CMK (cell line): ENCODE measurements at places on chromosomes 16 and 17.

- no peak for DNase-seq
Observed at GRCh38 chr17:48995304-48995973, 1.7 kb upstream of the IGF2BP1 start.

- DNase-seq, result no peak
Observed at GRCh38 chr17:42507671-42508070, 28.4 kb upstream of the NAGLU start.

GRCh38 chr17:44385287-44386181 is 3.9 kb downstream of the ITGA2B start:
- DNase-seq, result peak; percentile 87

DNA sequence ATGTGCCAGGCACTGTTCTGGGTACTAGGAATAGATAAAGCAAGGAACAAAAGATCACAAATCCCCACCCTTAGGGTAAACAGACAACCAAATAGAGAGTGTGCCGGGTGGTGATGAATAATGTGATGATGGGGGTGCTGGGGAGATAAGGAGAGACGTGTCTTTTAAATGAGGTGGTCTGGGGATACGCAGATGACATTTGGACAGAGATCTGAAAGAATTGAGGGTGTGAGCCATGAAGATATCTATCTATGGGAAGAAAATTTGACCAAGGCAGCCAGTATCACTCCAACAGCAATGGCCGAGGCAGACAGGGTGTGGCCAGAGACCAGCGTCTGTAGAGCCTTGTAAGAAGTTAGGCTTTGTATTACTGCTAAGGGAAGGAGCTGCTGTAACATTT is 165.3 kb downstream of the MRTFB start:
- DNase-seq, result no peak

GRCh38 chr17:37659925-37660324 is 16.7 kb upstream of the DDX52 start:
- no peak for DNase-seq

DNA sequence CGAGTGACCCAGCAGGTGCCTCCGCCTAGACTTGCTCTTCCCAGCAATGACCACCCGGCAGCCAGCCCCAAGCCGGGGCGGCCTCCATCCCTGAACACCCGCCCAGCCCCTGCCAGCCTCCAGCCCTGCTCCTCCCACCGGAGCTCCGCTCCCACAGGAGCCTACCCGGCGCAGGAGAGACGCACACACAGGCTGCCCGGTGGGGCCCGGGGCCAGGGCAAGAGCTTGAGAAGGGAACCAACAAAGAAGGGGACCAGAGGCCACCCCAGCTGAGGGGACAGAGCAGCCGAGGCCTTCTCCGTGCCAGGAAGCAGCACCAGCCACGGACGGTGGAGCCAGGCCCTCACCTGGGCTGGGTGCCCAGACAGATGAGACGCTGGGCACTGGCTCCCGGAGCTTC is 13.8 kb downstream of the PKD1 start:
- DNase-seq, result no peak

DNA sequence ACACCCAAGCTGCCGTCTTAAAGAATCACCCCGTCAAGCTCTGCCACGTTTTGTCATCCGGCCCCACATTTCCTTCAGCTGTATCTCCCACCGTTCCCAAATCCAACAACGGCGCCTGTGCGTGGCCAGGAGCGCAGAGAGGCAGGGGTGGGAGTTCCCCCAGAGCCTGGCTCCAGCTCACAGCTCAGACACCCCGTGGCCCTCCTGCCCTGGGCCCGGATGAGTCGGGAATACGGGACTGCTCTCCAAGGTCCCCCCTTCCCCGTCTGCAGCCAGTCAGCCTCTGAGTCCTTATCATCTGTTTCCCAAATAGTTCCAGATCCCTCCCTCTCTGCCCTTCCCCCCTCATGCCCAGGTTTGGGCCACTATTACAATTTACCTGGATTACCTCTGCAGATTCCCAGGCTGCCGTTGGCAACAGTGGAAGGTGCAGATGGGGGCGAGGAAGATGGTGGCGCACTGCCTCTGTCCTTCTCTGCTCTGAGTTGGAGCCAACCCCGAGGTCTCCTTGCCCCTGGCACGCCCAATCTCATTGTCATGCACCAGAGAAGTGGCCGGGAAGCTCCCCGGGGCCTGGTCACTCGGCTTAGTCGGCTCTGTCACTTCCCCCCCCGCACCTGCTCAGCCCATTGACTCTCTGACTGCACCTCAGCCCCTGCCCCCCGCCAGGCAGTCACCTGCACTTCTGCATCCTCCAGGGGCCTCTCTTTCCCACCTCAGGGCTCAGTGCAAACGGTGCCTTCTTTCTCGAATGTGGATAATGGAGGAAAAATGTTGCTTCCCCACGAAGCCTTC is 18.3 kb upstream of the RPTOR start:
- DNase-seq, result no peak

DNA sequence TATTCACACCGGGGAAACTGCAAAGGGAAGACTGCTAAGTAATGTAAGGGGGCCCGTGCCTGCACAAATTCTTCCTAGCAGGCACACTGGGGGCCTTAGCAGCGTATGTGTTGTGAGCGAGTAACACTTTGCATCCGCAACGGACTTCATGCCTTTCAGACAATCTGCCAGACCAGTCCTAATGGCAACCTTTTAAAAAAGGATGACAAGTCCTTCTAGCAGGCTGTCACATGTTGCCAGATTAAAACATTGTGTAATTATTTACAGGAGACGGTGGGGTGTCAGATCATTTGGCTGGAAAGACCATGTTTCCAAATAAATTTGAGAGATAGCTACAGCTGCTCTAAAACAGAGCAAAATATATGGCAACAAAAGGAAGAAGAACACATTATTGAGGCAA is 46.1 kb downstream of the CPPED1 start:
- no peak for DNase-seq

- no peak for DNase-seq
Observed at GRCh38 chr17:17928398-17929287, 43.6 kb downstream of the TOM1L2 start.

- DNase-seq, result no peak
Observed at GRCh38 chr17:4256952-4257351, 6.8 kb downstream of the ANKFY1 start.

- DNase-seq, result no peak
Observed at GRCh38 chr17:52678211-52678610, 519.7 kb upstream of the CA10 start.

DNA sequence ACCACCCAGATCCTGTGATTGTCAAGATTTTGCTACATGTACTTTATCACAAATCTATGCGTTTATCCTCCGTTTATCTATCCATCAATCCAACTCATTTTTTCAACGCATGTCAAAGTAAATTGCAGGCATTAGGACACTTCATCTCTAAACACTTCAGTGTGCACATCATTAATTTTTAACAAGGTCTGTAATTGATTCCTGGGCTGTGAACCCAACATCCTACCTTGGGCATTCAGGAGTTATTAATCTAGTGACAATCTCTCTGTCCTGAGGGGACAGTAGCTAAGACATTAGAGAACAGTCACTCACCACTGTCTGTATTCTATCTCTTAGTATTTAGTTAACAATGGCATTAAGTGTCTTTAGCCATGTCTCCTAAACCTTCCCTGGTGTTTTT is 264.7 kb downstream of the SOX9 start:
- no peak for DNase-seq

DNA sequence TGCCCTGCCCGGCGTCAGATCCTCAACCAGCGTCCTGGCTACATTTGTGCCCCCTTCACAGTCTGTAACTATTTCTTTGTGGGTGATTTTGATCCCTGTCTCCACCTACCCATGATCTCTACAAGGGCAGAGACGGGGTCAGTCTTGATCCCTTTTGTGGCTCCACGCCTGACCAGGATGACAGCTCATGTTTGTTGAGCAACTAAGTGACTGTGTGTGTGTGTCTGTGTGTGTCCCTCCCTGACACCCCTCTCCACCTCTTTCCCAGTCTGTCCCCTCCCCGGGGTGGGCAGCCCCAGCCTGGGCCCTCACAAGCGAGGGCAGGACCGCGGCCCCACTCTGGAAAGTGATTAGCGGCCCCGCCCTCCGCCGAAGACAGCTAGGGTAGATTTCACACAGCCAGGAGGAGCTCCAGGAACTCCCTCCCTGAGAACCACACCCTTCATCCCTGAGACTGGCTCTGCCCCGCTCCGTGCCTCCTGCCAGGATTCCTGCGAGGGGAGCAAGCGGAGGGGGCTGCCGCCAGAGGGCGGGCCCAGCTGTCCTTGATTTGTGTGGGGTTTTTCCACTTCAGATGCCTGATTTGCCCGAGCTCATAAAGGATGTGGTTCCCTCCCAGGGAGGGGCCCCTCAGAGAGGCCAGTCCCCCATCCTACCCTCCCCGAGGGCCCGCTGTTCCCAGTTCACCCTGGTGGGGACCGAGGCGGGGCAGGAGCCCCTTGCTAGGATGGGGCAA is 5.3 kb upstream of the HS3ST6 start:
- DNase-seq, result no peak

GRCh38 chr16:54923055-54923473 is 7.6 kb upstream of the IRX5 start:
- DNase-seq, result no peak

- DNase-seq, result no peak
Observed at GRCh38 chr17:29911641-29912177, 18.3 kb downstream of the SSH2 start.

DNA sequence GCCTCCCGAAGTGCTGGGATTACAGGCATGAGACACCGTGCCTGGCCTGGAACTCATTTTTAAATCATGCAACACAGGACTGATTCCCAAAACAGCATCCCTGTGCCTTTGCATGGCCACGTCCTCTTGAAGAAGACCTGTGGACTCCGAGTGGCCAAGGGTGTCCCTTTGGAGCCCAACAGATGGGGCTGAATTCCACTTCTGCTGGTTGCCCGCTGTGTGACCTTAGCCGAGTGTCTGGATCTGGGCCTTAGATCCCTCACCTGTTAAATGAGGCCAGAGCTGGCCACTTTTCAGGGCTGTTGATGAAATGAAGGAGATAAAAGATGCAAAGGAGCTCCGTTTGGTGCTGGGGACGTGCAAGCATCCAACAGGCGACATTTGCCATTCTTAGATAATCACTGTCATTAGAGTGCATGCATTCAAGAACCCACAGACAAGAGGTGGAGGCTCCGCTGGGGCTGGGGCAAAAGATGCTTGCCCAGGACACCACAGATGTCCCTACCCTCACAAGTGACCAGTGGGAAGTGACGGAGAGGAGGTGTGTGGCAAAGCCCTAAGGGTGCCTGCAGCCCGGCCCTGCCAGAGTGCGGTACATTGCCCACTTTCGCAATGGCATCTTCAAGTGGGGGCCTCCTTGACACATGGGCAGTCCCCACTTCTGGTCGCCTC is 354.1 kb upstream of the TNRC6C start:
- no peak for DNase-seq

GRCh38 chr16:67233596-67233995 is 6.7 kb downstream of the TMEM208 start:
- DNase-seq, result no peak

DNA sequence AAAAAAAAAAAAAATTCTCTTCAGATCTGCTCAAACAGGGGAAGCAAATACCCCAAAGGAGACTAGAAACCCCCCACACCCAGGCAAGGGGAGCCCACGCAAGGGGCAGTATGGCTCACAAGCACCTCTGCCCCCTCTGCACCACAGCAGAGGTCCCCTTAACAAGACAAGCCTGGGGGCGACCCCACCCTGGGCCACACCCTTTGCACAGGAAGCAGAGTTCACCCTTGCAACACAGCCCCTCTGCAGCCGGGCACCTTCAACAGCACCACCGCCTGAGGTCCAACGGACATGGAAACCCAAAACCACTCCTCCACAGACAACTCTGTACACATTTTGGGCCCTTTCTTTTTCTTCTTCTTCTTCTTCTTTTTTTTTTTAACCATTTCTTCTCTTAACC is 12.8 kb downstream of the AXIN1 start:
- DNase-seq, result no peak

- DNase-seq, result no peak
Observed at GRCh38 chr16:57873218-57873617, 70.9 kb upstream of the KIFC3 start.

- DNase-seq, result no peak
Observed at GRCh38 chr17:40547079-40547784, 18.0 kb downstream of the CCR7 start.

- DNase-seq, result no peak
Observed at GRCh38 chr17:6608321-6608720, 32.2 kb downstream of the KIAA0753 start.

- no peak for DNase-seq
Observed at GRCh38 chr17:50217591-50217990, 16.2 kb upstream of the COL1A1 start.

DNA sequence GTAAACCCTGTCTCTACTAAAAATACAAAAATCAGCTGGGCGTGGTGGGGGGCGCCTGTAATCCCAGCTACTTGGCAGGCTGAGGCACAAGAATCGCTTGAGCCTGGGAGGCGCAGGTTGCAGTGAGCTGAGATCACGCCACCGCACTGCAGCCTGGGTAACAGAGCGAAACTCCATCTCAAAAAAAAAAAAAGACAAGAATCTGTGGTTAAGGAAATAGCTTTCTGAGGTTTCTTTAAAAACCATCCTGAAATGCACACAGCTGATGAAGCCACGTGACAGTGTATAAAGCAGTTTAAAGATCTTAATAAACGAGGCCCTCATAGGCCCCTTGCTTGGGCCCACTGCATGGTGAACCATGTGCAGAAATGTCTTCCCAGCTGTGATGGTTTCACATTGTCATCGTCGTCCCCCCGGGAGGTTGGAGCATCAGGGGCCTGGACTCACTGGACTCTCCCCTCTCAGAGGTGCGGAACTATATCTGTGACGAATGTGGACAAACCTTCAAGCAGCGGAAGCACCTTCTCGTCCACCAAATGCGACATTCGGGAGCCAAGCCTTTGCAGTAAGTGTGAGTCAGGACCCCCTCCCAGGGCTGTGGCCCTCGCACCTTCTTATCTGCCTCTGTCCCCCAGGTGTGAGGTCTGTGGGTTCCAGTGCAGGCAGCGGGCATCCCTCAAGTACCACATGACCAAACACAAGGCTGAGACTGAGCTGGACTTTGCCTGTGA is 16.2 kb downstream of the ZNF276 start:
- DNase-seq, result no peak

- no peak for DNase-seq
Observed at GRCh38 chr17:50424996-50425681, 879 bp upstream of the ACSF2 start.

DNA sequence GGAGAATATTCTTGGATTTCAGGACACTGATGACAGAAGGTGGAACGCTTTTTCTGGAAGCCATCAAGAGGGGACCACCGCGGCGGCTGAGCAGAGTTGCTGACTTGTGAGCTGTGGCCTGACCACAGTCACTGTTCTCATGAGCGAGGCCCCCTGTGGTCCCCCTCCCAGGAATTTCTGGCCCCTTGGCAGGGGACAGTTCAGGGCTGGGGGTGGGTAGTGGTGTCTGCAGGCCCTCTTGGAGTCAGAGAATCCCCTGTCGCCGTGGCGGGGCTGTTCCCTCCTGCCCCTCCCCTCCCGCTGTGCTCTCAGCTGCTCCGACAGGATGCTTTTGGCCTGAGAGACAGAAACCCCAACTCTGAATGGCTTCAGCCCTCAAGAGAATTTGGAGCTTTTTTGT is 292.0 kb downstream of the SEC14L1 start:
- DNase-seq, result no peak

DNA sequence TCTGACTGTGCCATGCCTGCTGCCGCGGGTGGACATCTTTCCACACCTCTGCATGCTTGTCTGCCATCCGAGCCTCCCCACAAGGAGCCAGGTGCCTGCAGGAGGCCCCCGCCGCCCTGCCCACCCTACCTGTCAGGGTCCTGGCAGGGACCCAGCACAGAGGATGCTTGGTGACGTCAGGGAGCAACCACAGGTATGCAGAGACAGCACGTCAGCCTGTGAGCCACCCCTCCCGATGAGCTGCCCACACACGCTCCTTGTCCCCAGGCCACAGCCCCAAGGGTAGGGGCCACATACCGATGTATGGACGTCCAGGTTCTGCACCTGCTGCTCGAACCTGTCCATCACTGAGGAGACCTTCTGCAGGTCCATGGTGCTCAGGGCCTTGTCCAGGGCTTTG is 10.6 kb downstream of the CHMP1A start:
- no peak for DNase-seq
